Activated CD8-positive, alpha-beta memory T cell treated with anti-CD3 and anti-CD28 coated beads for 48 hours (primary cell): ENCODE measurements at places on chromosomes 2 and 18.

GRCh38 chr18:66759050-66759828 lies 155.3 kb upstream of the CDH19 start:
- no peak for DNase-seq

DNA sequence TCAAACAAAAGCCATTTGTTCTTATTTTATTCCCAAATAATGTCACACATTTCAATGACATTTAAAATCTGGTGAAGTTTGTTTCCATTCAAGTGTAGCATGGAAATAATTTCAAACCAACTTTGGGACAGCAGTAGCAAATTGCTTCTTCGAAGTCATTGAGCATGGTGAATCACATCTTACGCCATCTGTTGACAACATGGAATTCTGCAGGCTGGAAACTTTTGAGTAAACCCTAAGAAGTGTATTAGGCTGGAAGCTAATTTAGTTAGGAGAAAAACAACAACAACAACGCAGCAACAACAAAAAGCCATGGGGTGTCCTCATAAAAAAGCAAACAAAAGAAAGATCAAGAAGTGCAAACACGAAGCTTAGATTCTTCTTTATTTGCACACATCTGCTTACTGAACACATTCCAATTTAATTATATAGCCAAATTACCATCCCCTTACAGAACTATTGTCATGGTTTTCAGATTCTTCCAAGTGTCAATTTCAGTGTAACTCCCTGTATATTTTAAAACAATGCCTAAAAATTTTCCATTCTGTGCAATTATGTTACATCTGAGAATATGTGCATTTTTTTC lies 659.0 kb upstream of the CDH7 start:
- DNase-seq: no peak

GRCh38 chr18:27991391-27991790 lies 185.5 kb downstream of the CDH2 start:
- no peak for DNase-seq

- no peak for DNase-seq
Measured at GRCh38 chr2:215171151-215171550, 32.7 kb upstream of the ABCA12 start.

DNA sequence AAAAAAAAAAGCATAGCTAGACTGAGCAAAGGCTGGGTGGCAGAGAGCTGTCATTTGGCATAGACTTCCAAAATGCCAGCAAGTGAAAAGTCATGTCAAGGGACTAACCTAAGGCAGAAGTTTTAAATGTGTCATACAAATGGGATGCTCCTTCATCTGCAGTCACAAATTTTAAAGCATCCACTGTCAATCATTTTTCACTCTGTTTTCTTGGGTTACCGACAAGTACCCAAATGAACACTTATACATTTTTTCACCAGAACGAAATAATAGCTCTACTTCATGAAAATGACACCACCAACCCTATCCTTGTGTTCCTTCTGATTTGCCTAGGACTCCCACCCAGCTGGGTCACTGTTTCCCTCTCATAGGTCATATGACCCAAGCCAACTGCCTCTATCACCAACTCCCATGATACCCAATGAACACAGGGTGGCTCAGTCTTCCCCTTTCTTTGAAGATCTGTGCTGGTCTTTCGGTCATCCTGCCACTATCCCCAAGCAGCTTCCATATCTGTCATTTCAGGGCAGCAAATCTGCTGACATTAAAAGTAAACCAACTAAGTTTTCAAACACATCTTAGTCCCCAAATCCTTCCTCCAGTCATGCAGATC lies 21.5 kb downstream of the KLF7 start:
- DNase-seq: no peak

GRCh38 chr2:19214682-19215391 lies 143.6 kb downstream of the OSR1 start:
- no peak for DNase-seq

DNA sequence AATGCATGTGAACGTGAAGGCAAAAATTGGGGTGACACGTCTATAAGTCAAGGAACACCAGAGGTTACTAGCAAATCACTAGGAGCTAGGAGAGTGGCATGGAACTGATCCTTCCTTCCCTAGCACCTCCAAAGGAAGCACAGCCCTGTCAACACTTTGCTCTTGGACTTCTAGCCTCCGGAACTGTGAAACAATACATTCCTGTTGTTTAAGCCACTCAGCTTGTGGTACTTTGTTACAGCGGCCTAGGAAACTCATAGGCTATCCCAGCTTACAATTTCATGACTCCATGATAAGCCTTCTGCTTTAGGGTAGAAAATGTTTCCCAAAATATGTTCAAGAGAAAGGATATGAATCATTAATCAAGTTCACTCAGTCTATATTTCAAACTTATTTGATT lies 798.1 kb downstream of the DCDC2C start:
- DNase-seq: no peak

- DNase-seq: no peak
Measured at GRCh38 chr2:135299165-135299564, 231.9 kb downstream of the ZRANB3 start.

- no peak for DNase-seq
Measured at GRCh38 chr2:55431982-55432627, 12.4 kb upstream of the CCDC88A start.

GRCh38 chr2:105373895-105374401 lies 24.9 kb downstream of the FHL2 start:
- DNase-seq: no peak

DNA sequence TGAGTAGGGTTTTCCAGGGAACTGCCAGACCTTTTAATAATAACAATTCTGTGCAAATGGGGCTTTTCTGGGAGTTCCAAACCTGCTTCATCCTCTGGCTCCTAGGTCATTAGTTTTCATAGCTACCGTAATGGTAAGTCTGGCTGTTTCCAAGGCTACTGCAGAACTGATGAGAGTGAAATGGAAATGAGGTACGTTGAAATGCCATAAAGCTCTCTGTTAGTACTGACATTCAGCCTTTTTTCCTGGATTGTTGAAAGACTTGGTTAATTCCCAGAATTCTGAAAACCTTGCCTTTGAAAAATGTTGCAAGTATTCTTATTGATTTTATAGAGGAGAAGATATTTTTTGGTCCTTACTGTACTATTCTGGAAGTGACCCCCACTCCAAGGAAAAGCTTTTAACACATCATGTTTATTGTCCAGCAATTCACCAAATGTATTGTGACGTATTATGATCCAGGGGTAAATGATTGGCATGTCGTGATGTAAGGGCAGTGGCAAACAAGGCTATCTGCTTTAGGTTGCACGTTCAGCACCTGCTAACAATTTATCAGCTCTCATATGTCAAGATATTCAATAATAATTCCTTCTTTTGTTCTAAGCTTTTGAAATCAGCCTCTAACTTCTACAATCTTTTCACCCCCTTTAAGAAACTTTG lies 767.0 kb upstream of the RAB6C start:
- DNase-seq: no peak

DNA sequence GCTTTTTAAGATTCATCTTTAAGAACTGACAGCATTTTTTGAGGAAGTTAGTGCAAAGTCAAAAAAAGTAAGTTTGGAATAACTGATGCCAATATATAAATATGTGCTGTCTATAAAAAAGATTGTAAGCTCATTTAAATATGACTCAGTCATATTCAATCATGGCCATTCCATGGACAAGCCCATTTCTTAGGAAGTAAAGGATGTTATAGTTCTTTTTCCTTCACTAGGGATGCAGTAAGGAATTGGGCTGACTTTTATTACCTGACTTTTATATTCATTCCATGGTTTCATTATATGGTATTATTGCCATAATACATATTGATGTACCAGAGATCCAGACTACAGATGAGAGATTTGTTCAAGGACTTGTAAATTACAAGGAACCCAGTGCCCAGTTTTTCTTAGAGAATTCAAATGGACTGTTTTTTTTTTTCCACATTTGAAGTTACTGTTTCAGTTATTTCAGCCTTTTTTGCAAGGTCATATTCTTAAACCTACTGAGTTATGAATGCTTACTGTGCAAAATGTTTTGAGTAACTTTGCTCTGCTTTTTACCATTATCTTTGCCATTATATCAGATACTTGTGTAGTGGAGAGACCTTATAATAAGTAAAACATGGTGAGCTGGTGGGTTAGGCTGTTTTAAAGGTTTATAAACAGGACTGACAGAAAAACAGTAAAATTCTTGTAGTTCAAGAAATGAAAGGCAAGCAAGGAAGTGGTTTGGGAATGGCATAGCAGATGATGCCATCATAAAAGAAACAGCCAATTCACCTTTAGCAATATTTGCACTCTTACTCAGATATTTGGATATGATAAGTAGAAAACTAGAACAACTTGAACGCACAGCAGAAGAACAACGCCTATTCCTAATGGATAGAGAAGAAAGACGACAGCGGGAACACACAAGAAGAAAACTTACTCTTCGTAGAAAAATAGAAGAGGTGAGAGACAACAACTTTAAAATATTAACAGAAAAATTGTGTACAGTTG lies 7.6 kb downstream of the FSIP2 start:
- no peak for DNase-seq

- DNase-seq: no peak
Measured at GRCh38 chr2:5690718-5691220, 1.4 kb upstream of the SOX11 start.

DNA sequence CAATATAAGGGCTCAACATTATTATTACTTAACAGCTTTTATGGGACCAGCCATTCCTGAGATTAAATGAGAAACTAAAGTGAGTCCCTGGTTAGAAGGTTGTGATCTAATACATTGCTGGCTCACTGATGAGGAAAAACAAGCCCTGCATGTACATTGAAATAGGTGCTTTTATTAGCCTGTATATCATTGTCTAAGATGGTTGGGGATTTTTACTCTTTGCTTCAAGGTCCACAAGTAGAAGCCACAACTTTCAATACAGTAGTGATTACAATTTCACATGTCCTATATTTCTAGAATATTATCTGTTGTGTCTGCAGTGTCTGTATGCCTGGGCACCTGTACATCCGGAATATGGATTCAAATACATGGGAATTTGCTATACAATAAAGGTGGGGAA lies 104.1 kb upstream of the FZD5 start:
- no peak for DNase-seq

DNA sequence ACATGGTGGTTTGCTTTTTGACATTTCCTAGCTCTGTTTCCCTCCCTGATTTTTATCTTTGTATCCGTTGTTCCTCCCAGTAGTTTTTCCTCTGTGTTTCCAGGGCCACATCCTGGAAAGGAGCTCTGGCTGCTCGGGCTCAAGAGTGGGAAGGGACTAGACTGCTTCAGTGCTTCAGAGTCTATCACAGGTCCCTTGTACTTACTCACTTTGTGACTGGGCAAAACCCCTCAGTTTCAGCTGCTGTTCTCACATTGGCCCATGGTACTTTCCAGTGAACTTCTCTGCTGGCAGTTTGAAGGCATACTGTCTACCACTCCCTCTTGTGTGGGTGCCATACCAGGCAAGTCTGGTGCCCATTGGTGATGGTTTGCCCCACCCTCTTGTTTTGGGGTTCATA lies 7.5 kb upstream of the STAMBP start:
- no peak for DNase-seq

DNA sequence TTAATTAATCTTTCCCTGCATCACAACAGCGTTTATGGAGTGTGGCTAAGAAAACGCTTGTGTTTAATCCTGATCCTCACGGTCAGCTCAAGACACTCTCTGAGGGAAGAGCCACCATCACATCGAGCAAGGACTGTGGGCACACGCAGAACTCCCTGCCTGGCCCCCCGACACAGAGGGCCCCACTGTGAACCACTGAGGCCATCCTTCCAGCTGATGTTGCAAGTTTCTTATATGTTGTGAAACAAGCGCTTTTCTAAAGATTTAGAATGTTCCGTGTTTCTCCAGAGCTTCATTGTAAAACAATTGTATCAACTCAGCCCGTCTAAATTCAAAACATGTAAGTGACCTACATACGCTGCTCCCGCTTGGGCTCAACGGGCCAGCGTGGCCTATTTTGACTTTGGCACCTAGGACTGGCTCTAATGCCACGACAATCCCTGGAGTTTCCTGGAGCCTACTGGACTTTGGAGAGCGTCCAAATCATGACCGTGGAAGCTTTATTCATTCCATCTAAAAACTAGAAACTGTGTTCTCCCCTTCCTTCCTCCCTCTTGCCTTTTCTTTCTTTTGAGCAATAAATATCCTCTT lies 34.9 kb downstream of the SERPINE2 start:
- DNase-seq: no peak

- DNase-seq: no peak
Measured at GRCh38 chr2:206230060-206230762, 44.3 kb upstream of the ZDBF2 start.

- DNase-seq: no peak
Measured at GRCh38 chr18:21179590-21180220, 62.3 kb upstream of the GREB1L start.

- DNase-seq: no peak
Measured at GRCh38 chr18:6842081-6842480, 112.6 kb downstream of the ARHGAP28 start.

DNA sequence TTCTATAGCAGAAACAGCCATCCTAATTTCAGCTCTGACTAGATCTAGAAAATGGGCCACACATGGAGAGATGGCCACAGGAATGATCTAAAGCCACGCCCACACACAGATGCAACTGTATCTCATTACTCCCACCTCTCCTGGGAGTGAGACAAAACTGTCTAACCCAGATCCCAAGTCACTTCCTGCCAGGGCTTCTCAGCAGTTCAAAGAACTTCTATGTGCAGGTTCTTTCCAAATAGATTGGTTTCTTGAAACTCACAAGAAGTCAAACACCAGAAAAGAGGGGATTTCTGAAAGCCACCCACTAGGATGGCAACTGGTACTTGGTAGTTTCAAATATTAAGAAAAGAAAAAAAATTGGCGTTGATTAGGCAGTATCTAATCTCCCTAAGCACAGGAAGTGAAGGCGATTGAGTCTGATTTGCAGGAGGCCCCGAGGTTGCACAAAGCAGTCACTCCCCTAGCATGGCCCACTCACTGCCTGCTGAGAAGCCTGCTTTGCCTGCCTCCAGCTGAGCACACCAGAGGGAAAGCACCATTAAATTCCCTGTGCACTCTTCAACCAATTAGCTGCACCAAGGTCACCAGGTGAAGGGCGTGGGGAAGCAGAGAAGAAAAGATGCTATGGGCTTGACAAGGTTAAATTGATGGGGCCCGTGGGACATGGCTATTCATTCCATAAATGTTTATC lies 51.1 kb downstream of the PAPOLG start:
- DNase-seq: no peak

GRCh38 chr2:197135806-197136205 lies 174.8 kb downstream of the ANKRD44 start:
- no peak for DNase-seq

- no peak for DNase-seq
Measured at GRCh38 chr18:26021061-26021754, 69.2 kb downstream of the SS18 start.

- DNase-seq: no peak
Measured at GRCh38 chr2:147170932-147171331, 673.9 kb upstream of the ACVR2A start.
